ENCODE measurements at places on chromosomes 2 and 18.

- no peak for DNase-seq
Measured at GRCh38 chr2:10926191-10926820, 14.6 kb downstream of the KCNF1 start.

DNA sequence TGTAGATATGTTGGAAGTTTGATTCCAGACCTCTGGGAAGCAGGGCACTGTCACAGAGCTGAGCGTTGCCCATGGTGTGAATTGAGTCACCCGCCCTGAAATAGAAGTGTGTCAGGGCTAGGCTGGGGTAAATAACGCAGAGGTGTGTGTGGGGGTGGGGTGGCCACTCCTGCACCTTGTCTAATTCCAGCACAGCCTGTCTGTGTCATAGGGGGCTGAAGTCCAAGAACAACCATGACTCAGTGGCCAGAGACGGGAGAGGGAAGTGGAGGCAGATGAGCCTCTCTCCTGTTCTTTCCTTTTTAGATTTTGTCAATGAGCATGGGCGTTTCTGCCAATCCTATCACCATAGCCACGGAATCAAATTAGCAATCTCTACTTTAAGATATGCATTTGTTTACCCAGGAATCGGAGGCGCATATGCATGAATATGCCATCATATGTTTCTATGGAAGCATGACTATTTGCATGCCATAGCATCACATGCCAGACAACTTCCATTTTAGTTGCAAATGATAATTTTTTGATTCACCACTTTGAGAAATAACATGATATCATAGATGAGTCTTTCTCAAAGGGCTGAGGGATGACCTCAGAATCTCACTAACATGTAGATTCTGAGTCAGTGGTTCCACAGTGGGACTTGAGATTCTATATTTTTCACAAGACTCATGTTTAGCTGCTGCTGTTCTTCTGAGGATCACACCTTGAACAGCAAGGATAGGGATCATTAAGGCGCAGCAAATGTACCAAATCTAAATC is 852.9 kb downstream of the DCDC2C start:
- DNase-seq: no peak

DNA sequence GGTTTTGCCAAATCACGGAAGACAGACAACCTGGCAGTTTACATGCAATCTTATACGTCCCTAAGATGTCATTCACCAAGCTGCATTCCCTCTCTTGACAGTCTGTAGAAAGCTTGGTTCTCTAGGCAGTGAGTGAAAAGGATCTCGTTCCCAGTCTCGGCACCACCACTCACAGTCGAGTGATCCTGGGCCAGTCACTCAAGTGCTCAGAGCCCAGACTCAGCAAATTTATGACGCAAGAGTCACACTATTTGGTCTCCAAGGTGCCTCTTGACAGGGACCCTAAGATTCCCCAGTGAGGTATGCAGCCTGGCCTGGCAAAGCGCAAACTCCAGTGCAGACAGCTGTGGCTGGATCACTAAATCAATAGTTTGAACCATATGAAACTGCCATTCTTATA is 77.9 kb downstream of the EIPR1 start:
- no peak for DNase-seq

DNA sequence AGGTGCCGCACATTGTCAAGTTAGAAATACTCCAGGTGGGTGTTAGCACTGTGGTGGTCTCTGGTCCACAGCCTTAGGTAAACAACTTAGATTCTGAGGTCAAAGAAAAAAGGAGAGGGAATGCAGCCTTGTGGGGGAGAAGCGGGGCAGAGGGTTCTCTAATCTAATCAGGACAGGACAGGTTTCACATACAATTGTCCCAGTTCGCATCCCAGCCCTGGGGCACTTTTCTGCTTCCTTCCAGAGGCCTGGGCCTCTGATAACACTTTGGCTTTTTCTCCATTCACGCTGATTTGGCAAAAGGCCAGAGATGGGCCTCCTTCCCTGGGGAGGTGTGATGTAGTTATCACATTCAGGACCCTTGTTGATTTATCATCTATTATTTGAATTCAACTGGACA is 32.5 kb downstream of the SLC1A4 start:
- DNase-seq: no peak

DNA sequence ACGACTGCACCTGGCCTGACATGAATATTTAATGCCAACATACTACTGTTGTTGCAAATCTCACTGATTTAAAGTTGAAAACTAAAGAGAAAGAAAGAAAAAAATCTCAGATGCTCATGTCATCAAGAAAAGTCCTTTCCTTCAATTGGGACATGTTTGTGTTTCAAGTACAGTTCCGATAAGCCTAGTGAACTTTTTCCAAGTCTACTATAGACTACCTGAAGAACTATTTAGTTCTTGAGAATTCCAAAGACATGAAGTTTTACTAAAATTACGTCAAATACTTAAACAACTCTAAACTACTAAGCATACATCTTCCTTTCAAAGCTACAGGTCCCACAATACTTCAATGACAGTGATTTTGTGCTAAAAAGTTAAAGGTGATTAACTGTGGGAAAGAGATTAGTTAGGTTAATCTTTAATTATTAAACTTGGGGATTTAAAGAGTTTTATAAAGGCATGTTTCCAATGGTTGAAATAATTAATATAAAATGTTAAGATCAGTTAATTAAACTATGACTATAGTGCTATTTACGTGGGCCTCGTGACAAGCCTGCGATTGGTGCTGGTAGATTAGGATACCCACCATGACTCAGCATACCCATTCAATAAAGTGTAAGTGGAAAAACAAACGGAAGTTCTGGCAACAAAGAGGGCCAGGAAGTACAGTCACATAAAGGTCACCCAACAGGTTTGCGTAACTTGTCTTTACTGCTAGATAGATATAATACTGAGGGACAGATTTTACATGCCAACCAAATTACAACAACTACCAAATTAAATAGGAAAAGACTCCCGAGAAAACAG is 55.5 kb downstream of the SEPTIN10 start:
- no peak for DNase-seq

DNA sequence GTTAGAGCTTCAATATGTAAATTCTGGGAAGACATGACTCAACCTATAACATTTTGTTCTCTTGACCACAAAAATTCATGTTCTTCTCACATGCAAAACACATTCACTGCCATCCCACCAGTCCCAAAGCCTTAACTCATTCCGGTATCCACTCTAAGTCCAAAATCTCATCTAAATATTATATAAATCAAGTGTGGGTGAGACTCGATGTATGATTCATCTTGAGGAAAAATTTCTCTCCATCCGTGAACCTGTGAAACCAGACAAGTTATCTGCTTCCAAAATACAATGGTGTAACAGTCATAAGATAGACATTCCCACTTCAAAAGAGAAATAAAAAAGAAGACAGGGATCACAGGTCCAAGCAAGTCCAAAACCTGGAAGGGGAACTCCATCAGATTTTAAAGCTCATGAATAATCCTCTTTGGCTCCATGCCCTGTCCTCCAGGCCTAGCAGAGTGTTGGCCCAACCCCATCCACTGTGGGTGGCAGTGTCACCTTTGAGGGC is 101.3 kb downstream of the RAD51AP2 start:
- DNase-seq: no peak

- DNase-seq: no peak
Measured at GRCh38 chr2:181485638-181485946, 28.4 kb downstream of the ITGA4 start.

- no peak for DNase-seq
Measured at GRCh38 chr2:29281916-29282247, 166.7 kb downstream of the CLIP4 start.

DNA sequence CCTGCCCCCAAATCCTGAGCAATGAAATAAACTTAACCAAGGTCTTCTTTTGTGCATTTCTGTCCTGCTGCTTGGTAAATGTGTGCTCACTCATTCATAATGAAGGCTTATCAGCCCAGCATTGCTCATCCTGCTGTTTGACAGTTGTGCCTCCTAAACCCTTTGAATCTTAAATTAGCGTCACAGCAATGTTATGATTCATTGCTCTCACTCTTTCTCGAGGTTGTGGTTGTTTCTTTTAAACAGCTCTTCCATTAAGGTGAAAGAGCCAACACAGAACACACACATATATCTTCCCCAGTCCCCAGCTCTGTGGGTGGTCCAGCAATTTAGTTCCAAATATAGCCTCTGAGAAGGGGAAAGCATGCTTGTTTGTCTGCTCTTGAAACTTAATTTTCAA is 84.0 kb downstream of the EVA1A start:
- DNase-seq: no peak

DNA sequence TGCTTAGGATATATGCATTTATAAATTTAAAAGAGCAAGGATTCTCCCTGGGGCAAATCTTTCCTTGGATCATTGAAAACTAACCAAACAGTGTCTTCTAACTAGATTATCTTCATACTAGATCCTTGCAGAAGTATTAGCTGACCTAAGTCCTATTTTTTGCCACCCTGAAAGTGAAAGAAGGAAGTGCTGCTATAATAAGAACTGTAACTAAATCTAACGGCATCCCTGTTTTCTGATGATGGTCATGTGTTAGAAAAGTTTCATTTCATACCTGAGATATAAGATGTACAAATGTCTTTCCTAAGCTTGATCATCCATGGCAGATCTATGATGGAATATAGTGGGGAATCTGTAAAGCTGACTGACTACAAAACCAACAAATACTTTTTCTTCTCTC is 102.7 kb downstream of the MAP2 start:
- no peak for DNase-seq

GRCh38 chr2:235612181-235612950 is 118.5 kb downstream of the AGAP1 start:
- no peak for DNase-seq

DNA sequence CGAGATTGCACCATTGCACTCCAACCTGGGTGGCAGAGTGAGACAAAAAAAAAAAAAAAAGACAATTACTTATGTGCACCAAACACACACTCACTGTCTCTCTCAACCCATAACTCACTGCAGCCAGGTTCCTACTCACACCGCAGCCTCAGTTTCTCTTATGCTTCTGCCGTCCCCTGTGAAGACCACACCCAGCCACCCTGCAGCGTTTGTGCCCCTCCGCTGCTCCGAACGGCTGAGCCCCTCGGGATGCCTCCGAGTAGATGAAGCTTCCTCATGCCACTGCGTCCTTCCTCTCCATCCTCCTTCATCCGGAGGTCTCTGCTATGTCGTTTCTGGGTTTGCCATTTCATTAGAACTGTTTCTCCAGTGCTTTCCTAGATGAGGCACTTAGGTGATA is 160.1 kb downstream of the TWIST2 start:
- no peak for DNase-seq

GRCh38 chr2:165008730-165009315 is 53.5 kb upstream of the SLC38A11 start:
- DNase-seq: no peak

DNA sequence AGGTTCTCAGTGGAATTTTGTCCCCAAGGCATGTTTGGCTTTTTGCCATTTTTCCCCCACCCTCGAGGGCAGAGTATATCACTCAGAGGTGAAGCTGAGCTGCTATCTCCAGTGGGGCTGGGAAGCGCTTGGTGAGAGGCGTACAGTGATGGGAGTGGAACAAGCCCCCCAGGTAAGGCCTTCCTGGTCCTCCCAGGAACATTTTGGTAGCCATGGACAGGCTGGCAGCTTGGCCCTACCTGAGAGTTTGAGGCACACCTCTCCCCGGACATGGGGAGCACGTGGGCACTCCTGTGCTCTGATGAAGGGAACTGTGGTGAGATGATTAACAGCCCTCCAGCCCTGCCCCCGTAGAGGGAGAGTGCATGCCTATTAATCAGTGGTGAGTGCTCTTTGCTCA is 99.3 kb downstream of the C1QL2 start:
- no peak for DNase-seq

DNA sequence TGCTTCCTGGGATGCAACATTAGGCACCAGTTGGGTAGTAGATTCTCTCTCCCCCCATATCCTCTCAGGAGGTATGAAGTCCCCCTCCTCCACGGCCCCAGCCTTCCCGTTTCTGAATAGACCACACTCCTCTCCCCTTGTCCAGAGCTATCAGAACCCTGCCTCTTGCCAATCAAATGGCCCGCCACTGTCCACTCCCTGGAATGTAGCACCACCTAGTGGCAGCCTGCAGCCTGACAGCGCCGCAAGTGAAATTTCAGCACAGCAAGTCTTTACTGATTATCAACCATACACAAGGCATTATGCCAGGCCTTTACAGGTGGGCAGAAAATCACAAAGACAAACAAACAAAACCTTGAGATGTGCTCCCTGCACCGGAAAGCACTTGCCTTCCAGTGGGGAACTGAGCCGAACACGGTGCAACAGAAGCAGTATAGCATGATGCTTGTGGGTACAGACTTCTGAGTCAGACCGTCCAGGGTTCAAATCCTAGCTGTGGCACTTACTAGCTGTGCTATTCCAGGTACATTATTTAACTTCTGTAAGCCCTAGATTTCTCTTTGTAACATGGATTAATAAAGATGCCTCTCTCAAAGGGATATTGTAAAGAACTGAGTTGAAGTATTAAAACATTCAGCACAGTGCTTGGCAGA is 174.0 kb downstream of the SMAD2 start:
- peak; percentile 27 for DNase-seq

- no peak for DNase-seq
Measured at GRCh38 chr2:26558271-26559043, 80.5 kb upstream of the OTOF start.

- no peak for DNase-seq
Measured at GRCh38 chr2:71800106-71800809, 346.9 kb downstream of the DYSF start.

DNA sequence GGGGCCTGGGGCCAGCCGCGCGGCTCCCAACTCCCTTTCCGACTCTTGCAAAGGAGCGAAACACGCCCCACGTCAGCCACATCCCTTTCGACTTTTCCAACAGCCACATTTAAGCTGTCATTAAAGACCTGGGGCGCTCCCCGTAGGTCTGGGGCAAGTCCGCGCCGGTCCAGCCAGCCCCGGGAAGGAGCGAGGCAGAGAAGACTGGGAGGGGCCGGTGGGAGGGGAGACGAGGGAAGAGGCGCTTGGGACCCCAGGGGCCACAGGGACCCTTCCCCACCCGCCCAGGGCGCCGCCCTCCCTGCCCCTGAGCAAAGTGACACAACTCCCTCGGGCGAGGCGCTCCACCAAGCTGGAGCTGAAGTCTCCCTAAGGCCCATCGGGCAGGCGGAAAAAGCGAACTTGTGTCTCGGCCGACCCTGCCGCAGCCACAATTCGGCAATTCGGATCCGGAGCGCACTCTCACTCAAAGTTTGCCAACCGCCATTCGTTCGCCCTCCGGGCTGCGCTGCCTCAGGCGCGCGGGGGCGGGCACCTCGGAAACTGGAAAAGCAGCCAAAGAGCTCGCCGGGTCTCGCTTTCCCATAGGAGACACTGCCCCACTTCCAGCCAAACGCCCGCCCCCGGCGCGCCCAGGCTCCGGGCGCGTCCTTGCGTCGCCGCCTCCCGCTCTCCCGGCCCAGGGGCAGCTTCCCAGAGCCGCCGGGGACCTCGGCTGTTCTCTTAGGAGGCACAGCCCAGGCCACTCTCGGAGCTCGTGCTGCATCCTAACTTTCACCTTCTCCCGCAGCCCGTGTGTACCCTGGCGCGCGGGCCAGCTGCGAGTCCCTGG is 1.1 kb upstream of the KCTD1 start:
- no peak for DNase-seq

GRCh38 chr2:64932371-64933216 is 56.6 kb upstream of the SLC1A4 start:
- DNase-seq: no peak

GRCh38 chr2:32947484-32948143 is 861 bp downstream of the LTBP1 start:
- DNase-seq: no peak

All from activated gamma-delta T cell treated with anti-CD3 and anti-CD28 coated beads, Interleukin-2, amount 50 U/mL, for 16 hours (primary cell).